Nasal cavity respiratory epithelium epithelial cell of viscerocranial mucosa (primary cell): ENCODE measurements at places on chromosomes 4 and X. TPM values are rescaled to one million over a fixed set of nuclear protein-coding genes. Genes with fewer than 3 reads are reported as not detected.

Gene NDST3
- not detected in 2 replicates for total RNA-seq

Gene MUC7
- not detected in 2 replicates for total RNA-seq

Gene CLDN34
- total RNA-seq, result 0.14 TPM in 1 of 2 replicates, not detected in the other

Gene DCHS2
- under 0.01 and 0.07 TPM in 2 replicates for total RNA-seq

Gene TEX13B
- not detected in 2 replicates for total RNA-seq
